Brain microvascular endothelial cell (primary cell): ENCODE measurements at places on chromosomes 2 and 18.

- no peak for DNase-seq
Measured at GRCh38 chr18:42112657-42113420, 157.8 kb downstream of the PIK3C3 start.

- DNase-seq: no peak
Measured at GRCh38 chr18:460791-461190, 39.7 kb downstream of the COLEC12 start.

GRCh38 chr2:128301501-128301966, 17.1 kb downstream of the HS6ST1 start:
- peak; percentile 88 for DNase-seq

DNA sequence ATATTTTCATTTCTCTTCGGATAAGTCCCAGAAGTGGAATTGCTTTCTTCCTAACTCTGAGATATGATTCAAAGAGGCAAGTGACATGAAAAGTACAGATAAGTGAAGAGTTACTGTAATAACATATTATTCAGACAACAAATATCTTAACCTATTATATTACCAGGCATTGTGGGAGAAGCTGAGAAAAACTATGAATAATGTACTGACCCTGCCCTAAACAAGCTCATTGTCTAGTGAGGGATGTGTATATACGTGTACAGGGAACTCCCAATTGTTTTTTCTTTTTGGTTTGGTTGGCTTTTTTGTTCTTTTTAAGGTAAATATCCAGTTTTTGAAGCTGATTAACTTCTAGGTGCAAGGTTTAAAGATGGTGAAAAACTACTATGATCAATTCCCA, 26.5 kb downstream of the NCKAP1 start:
- no peak for DNase-seq

- DNase-seq: no peak
Measured at GRCh38 chr2:30354150-30354549, 92.9 kb upstream of the LCLAT1 start.

- no peak for DNase-seq
Measured at GRCh38 chr2:105926960-105927678, 182.4 kb downstream of the NCK2 start.

DNA sequence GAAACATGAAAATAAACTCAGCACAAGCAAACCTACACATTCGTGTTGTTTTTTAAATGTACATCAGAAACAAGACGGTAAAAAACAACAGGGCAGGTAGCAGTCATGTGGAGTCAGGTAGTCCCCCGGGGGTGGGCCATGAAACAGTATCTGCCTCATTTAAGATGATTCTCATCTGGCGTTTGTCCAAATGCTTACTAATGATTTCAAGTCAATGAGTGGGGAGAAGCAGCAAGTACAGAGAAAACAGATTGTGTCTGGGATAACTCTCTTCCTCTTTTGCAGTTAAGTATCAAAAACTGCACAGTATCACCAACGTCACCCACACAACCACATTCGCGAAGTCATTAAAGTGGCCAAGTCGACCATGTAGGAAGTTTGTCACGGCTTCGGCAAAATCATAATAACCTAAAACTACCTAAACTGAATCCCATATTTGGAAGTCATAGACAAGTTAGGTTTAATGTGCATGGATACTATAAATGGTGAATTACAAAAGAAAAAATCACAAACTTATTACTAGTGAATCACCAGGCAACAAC, 1.3 kb downstream of the LAPTM4A start:
- DNase-seq: no peak

- peak; percentile 88 for DNase-seq
Measured at GRCh38 chr2:188975497-188976102, 1.4 kb downstream of the COL3A1 start.

GRCh38 chr2:99753505-99753904, 263.7 kb upstream of the REV1 start:
- no peak for DNase-seq

- DNase-seq: peak; percentile 27
Measured at GRCh38 chr2:109516445-109517117, 97.2 kb downstream of the SEPTIN10 start.
